ENCODE measurements at places on chromosomes 11 and 22.

- no peak for DNase-seq
Measured at GRCh38 chr22:50705851-50706351, 32.1 kb upstream of the ACR start.

DNA sequence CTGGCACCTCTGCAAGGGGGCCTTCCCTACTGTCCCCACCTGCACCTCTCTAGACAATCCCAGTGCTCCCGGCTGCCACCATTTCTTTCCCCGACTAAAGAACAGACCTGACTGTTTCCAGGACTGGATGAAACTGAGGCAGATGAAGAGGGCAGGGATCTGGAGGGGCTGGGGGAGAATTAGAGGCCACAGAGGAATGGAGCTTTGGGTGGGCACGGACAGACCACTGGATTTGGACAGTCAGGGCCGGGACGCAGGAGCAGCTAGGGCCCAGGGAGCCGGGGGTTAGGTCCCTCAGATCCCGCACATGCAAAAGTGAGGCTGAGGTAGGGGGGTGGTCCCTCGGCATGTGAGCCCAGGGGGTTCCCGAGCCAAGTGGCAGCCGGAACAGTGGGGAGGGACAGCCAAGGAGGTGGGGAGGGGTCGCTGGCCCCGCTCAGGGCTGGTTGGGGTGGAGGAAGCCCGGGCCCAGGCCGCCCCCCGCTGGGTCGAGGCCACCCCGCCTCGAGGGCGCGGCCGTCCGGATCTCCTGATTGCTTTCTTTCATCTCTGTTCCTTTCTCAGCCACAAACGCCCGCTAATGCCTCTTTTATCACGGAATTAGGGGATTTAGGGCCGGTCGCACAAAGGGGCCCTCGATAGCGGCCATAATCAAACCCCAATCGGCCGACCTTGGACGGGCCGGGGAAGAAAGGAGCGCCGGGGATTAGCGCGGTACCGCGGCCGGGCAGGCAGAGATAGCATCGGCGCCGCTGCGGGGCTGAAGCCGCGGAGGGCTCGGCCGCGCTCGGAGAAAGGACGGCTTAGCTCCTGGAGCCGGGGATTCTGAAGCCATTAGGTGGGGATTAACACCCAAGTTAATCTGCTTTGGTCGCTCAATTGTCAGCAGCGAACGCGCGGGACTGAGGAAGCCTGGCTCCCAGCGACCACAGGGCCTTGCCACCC lies 9.3 kb downstream of the SLC25A1 start:
- DNase-seq: no peak

- no peak for DNase-seq
Measured at GRCh38 chr22:23067691-23068090, 2.6 kb upstream of the GNAZ start.

GRCh38 chr11:126930091-126930841 lies 70.3 kb downstream of the KIRREL3 start:
- DNase-seq: no peak

GRCh38 chr22:38315823-38316363 lies 1.3 kb downstream of the CSNK1E start:
- no peak for DNase-seq

DNA sequence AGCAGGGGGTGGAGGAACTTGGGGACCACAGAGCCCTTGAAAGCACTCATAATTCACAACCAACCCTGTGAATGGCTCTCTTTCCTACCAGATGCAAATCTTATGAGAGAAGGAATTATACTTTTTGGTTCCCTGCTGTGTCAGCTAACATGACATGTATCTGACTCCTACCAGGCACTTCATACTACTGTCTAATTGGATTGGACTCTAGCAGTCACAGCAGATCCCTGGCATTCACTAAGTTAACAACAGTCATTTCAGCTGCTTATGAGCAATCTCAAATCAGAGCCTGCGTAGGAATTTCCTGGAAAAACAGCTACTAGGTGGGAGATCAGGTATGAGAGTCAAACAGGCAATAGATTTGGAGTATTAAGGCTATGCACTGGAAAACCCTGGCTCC lies 11.1 kb upstream of the ENDOD1 start:
- DNase-seq: no peak

GRCh38 chr11:30653606-30654005 lies 67.5 kb upstream of the MPPED2 start:
- no peak for DNase-seq

GRCh38 chr22:26848244-26848920 lies 191.0 kb downstream of the MIAT start:
- no peak for DNase-seq

GRCh38 chr11:63020671-63021291 lies 5.1 kb upstream of the SLC22A8 start:
- DNase-seq: no peak

- no peak for DNase-seq
Measured at GRCh38 chr11:102289592-102289991, 27.7 kb upstream of the BIRC3 start.

- DNase-seq: no peak
Measured at GRCh38 chr11:47178737-47179654, 2.3 kb upstream of the ARFGAP2 start.

DNA sequence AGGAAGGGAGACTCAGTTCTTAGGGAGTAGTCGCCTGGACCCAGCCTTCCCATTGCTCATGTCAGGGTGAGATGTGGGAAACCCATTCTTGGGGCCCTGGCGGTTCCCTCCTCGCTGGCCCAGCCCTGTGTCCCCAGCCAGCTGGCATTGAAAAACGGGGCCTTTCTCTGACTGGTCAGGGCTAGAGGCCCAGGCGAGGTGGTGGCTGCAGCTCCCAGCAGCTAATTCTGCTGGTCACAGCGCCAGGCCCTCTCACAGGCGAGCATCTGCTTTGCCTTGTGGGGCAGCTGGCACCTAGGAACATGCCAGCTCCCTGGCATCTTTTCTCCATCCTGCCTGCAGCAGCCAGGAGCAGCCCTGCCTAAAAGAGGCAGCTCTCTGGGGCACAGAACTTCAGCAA lies 20.1 kb downstream of the TSPAN18 start:
- DNase-seq: no peak

Data from tibial nerve (tissue), 4 donors.